Activated CD8-positive, alpha-beta T cell treated with anti-CD3 and anti-CD28 coated beads, Interleukin-2, amount 10 ng/mL, durations not matched to agents 7 days and 5 days (primary cell): ENCODE measurements at places on chromosomes 12 and 14.

- no peak for DNase-seq
These were observed 426.0 kb downstream of the DAD1 start for GRCh38 chr14:22163051-22163450.

- DNase-seq, result no peak
These were observed 70.7 kb downstream of the TTC8 start for GRCh38 chr14:88895116-88895515.

DNA sequence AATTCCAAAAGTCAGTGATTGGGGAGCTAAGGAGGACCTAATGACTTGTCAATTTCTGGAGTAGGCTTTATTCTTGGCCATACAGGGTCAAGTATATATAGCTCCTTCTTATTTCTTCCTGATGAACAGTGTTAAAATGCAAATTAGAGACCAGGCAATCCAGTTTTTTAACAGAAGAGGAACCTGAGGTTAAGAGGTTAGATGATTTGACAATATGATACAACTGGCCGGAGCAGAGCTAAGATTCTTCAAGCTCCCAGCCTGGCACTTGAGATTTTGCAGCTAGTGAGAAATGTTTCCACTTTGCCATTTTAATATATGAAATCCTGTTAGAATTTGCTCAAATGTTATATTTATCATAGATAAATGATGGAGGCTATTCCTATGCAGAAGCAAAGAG lies 204.0 kb downstream of the SSPN start:
- DNase-seq, result no peak

- DNase-seq, result no peak
These were observed 5.9 kb upstream of the TEX22 start for GRCh38 chr14:105392131-105393090.

DNA sequence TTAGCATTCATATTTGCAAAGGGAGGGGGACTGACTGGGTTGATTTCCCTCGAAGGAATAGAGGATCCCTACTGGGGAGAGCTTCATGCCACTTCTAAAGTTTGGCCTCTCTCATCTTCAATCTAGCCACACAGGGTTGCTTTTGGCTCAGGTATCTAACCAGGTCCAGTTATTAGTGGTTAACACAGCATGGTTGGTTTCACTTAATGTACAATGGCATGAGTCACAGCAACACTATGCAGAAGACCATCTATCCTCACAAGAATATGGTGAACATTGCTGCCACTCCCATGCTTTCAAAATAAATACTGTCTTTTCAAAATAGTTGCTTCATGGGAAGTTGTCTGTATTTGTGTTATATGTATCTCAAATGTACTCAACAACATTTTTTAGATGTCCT lies 6.6 kb upstream of the RAB3IP start:
- DNase-seq, result no peak

GRCh38 chr12:5244513-5244972 lies 187.4 kb upstream of the NTF3 start:
- no peak for DNase-seq

DNA sequence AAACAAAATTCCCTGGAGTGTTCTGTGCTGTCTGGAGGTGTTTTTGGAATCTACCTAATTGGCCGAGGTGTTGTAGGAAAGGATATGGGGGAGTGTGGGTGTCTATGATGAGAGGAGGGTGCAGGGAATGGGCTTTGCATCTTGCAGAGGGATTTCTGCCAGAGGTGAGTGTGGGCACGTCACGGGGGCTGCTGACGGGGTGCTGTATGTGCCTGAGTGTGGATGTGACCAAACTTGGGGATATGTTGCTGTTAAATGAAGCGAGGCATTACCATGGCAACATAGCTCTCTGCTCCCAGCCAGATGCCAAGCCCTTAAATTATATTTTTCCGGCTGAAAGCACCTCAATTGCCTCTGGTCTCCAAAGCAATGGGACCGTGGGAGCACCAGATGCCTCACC lies 44.3 kb upstream of the SPTLC2 start:
- no peak for DNase-seq

DNA sequence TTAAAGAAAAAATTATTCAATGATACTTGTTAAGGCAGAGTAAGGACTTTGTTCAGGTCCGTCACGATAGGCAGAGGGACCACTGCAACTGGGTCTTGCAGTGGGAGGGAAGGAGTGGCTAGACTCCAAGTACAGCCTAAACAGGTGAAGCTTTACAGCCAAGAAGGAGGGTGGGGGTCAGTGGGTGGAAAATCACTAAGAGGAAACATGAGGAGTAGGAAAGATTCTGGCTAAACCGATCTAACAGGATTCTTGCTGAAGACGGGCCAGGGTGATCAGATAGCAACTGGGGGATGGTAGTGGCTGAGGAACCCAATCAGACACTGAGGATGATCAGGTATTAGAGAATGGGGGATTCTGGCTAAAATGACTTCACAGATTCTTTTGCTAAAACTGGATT lies 100.2 kb downstream of the TTC7B start:
- DNase-seq, result no peak

- no peak for DNase-seq
These were observed 60.4 kb upstream of the PTHLH start for GRCh38 chr12:28032811-28033537.

DNA sequence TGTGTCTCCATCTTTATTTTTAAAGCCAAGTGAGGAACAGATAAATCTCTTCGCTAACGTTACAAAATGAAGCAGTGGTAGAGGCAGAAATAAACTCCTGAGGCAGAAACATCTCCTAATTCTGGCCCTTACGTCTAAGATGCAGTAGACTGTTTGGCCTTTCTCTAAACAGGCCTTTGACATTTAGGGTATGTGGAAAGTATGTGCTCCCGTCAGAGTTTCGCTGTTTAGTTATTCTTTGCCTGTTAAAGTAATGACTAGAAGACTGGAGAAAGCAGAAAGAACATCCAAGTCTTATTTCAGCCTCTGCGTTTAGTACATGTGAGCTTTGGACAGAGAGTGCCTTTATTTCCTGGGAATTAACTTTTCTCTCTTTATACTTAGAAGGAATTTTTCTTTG lies 216.6 kb downstream of the RAD51B start:
- DNase-seq, result no peak

GRCh38 chr14:104738375-104739019 lies 14.4 kb upstream of the SIVA1 start:
- DNase-seq, result no peak

GRCh38 chr12:86158956-86159355 lies 97.2 kb downstream of the MGAT4C start:
- no peak for DNase-seq

DNA sequence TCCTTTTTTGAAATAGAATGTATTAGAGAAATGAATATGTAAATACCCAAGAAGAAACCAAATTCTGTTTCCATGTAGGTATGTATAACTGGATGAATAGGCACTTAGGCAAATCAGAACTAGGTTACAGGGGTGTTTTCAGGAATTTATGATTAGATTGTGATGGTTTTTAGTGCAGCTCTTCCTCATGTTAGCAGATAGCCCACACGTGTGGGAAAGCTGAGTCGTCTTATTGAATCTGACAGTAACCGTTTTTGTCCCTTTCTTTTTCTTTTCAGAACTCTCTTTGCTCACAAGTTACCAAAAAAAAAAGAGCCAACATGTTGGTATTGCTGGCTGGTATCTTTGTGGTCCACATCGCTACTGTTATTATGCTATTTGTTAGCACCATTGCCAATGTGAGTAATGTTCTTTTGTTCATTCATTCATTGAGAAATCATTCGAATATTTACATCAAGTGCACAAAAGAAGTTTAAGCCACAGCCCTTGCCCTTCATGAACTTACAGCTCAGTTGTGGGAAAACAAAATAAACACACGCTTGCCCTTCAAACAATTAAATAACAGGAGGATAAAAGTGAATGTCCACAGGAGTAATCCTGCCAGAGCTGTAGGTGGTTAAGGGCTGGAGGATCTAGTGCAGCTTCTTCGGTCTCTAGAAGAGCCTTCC lies 14.8 kb downstream of the EMP1 start:
- no peak for DNase-seq

DNA sequence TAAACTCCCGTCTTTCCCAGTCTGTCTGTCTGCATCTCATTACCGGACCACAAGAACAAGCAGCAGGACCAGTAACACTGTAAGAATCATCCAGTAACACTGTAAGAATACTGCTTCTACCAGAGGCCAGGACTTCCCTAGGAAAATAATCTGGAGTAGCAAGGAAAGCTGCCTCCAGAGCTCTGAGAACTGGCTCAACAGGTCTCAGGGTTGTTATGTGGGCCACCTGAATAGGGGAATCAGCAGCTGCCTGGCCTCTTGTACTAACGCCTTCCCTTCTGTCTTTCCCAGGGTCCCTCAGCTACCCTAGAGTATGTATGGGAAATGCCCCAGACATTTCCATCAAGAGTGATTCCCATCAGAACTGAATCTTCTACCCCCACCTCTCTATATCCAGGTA lies 954 bp upstream of the SLC39A2 start:
- DNase-seq, result no peak

- peak; percentile 17 for DNase-seq
These were observed 1.3 kb upstream of the MDM2 start for GRCh38 chr12:68806488-68807237.

- DNase-seq, result peak; percentile 56
These were observed 1.2 kb downstream of the PTGER2 start for GRCh38 chr14:52315355-52315718.

DNA sequence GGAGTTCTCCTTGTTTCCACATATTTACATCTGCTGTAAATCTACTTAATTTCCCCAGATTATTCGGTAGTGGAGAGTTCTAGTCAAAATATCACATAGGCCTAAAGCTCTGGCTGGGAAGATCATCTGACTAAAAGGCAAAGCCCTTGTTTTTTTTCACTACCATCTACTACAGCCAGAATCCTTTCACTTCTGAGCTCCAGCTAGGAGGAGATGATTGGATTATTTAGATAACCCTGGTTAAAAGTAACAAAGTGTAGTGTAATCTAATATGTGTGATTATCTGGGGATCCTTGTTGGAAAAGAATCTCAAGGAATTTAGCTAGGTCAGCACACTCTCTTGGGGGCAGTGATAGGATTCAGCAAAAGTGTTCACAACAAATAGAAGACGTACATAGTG lies 125.4 kb downstream of the DYRK2 start:
- DNase-seq, result no peak

DNA sequence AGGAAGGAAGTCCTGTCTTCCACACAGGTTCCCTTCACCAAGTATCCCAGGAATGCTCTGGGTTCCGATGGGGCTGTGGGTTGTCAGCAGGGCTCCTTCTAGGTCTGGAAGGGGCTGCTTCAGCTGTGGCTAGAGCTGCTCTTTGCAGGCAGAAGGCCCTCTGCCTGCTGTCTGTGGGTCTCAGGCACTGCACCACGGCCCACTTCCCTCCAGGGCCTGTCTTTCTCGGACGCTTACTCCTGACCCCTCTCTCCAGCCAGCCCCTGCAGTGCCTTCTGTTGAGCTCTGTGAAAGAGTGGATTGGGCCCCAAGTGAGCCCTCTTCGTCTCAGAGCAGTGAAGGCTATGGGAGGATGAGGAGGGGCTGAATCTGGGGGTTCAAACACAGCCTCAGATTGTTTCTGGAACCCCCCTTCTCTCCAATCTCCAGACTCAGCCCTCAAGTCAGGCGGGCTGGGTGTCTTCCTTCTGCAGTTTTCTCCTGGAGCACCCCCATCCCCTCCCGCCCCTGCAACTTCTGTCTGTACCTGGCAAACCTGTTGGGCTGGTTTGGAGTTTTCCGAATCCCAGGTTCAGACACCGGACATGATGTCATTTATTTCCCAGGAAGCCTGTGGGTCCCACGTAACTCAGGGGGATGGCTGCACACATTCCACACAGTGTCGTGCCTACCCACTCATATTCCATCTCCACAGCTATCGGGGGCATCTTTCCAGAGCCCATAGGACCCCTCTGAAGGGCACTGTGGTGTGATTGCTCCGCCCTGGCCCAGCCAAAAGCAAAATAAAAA lies 24.9 kb upstream of the SPPL3 start:
- no peak for DNase-seq

DNA sequence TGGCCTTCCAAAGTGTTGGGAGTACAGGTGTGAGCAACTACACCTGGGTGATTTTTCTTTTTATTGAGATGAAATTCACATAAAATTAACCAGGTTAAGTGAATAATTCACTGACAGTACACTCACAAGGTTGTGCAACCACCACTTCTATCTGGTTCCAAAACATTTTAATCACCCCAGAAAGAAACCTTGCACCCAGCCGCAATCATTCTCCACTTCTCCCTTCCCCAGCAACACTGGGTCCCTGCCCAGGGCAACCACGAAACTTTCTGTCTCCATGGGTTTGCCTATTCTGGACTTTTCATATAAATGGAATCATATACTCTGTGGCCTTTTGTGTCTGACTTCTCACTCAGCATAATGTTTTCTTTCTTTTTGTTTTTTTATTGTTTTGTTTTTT lies 26.3 kb upstream of the MLXIP start:
- DNase-seq, result no peak

DNA sequence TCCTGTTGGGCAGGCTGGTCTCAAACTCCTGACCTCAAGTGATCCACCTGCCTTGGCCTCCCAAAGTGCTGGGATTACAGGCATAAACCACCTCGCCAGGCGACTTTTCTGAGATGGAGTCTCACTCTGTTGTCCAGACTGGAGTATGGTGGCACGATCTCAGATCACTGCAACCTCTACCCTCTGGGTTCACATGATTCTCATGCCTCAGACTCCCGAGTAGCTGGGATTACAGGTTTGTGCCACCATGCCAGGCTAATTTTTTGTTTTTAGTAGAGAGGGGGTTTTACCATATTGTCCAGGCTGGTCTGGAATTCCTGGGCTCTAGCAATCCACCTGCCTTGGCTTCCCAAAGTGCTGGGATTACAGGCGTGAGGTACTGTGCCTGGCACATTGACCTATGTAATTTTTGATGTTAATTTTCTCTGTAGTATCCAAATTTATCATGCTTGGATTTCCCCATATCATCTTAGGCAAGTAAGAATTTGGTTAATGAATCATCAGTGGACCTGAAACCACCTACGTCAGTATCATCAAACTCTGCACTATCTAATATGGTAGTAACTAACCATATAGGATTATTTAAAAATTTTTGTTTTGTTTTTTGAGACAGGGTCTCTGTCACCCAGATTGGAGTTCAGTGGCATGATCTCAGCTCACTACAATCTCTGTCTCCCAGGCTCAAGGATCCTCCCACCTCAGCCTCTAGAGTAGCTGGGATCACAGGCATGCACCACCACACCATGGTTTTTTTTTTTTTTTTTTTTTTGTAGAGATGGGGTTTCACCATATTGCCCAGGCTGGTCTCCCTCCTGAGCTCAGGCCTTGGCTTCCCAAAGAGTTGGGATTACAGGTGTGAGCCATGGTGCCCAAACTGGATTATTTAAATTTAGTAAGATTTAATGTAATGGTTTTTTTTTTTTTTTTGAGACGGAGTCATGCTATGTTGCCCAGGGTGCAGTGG lies 11.9 kb upstream of the ATP5F1B start:
- no peak for DNase-seq

DNA sequence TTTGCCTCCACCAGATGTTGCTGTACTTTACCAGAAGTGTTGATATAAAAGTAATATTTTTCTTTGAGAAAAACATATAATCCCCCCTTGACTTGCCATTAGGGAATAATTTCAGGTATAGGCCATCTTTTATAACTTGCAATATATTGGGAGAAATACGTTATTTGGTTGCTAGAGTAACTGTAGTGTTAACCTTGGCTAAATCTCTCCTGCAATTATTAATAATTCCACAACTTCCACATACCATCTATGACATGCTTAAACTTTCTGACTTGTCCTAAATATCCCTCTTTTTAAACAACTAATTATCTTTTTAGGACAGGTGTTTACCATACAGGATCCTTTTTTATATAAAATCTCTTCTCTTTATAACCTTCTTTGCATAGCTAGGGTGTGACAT lies 1048.2 kb downstream of the SLC16A7 start:
- DNase-seq, result no peak

- DNase-seq, result peak; percentile 14
These were observed 4.1 kb downstream of the CACNA2D4 start for GRCh38 chr12:1914114-1914911.
